ENCODE measurements at places on chromosomes 6 and 20. TPM values are rescaled to one million over a fixed set of nuclear protein-coding genes. Genes with fewer than 3 reads are reported as not detected.

GRCh38 chr6:44217332-44218143 lies 812 bp downstream of the MYMX start:
- no peak for DNase-seq

The CABLES2 gene
- polyA plus RNA-seq, result 7.4 TPM

The GJE1 gene
- not detected for polyA plus RNA-seq

The VWA7 gene
- polyA plus RNA-seq, result 0.11 TPM

All from endothelial cell of umbilical vein (primary cell).